Left ventricle myocardium superior (tissue), 1 donor: ENCODE measurements at places on chromosomes 3 and 15. TPM values are rescaled to one million over a fixed set of nuclear protein-coding genes. Genes with fewer than 3 reads are reported as not detected.

The THSD4 gene
- total RNA-seq, result 80.7 TPM

The NR1I2 gene
- 0.12 TPM for total RNA-seq

The ABTB1 gene
- 34.2 TPM for total RNA-seq

The GABRB3 gene
- 4.5 TPM for total RNA-seq

The GPR171 gene
- 0.15 TPM for total RNA-seq

The GOLGA8Q gene
- total RNA-seq, result 1.1 TPM

The CCR3 gene
- not detected for total RNA-seq

The PRTG gene
- total RNA-seq, result 0.77 TPM

The FETUB gene
- total RNA-seq, result not detected

The CRTAP gene
- 94.6 TPM for total RNA-seq
